ENCODE measurements at places on chromosomes 2 and 18. TPM values are rescaled to one million over a fixed set of nuclear protein-coding genes. Genes with fewer than 3 reads are reported as not detected.

Gene OBSL1
- total RNA-seq = 38.8 TPM

Gene GDF7
- not detected for total RNA-seq

Gene ANKRD30BL
- total RNA-seq = not detected

Gene RESP18
- total RNA-seq = not detected

Gene ATP8B1
- total RNA-seq = 14.4 TPM

Gene HTR2B
- total RNA-seq = not detected

Gene PKDCC
- 51.1 TPM for total RNA-seq

Gene DPYSL5
- total RNA-seq = 0.63 TPM

- no peak for DNase-seq
Observed at GRCh38 chr2:109591206-109591605, 22.6 kb downstream of the SEPTIN10 start.

DNA sequence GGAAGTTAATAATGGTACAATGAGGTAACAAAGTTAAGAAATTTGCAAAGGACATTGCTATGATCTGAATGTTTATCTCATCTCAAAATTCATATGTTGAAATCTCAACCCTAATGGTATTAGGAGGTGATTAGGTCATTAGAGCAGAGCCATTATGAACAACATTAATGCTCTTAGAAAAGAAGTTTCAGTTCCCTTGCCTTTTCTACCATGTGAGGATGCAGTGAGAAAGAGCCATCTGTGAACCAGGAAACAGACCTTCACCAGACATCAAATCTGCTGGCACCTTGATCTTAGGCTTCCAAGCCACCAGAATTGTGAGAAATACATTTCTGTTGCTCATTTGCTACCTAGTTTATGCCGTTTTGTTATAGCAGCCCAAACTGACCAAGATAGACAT is 757.6 kb downstream of the NR4A2 start:
- DNase-seq = no peak

DNA sequence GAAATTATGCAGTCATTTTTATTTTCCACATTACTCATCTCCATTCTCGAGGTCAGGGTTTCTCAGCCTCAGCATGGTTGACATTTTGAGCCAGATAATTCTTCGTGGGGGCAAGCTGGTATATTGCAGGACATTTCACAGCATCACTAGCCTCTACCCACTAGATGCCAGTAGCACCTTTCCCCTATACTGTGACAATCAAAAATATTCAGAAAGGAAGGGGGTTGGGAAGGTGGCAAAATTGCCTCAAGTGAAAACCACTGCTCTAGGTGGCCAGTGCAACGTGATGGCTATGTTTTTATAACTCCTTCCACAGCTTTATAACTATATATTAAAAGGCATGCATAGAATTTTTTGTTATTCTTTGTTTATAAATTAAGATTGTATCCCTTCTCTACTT is 294.5 kb downstream of the CNTNAP5 start:
- no peak for DNase-seq

GRCh38 chr18:37270038-37270665 is 295.4 kb downstream of the CELF4 start:
- no peak for DNase-seq

GRCh38 chr2:49914281-49914680 is 760.0 kb upstream of the FSHR start:
- DNase-seq = peak; percentile 88

DNA sequence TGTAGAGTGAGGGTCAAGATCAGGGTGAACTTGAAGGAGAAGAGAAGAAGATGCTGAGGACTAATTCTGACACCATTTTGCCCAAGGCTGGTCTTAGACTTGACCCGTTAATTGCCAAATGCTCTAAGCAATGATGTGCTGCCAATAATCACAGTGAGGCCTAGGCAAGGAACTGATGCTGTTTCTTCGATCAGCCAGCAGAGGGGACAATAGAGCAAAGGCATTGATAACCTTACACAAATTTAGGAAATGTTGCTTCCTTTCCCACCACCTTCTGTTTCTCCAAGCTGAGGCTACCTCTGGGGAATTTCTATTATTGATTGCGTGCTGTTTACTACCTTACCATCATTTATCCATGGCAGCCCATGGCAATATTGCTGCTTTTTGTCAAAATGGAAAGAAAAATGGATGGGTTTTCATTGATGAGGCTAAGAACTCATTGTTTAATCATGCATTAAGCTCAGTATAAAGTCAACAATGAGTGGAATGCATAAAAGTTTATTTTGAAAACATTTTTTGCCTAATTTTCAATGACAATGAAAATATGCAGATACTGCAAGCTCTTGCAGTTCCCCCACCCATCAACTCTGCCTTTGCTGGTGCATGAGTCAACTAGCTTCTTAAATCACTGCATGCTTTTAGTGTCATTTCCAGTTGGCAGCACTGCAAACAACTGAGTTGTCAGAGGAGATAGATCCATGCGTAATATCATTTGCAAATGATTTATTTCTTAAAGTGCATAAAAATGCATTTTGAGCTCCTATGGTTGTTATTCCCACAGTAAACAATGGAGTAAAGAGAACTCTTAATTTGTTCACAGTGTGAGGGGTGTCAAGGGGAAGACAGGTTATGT is 116.4 kb upstream of the NYAP2 start:
- DNase-seq = no peak

GRCh38 chr2:217672472-217672871 is 330.3 kb downstream of the TNS1 start:
- DNase-seq = no peak

- no peak for DNase-seq
Observed at GRCh38 chr2:230714136-230714480, 1.5 kb downstream of the CAB39 start.

GRCh38 chr18:66971960-66972359 is 368.1 kb upstream of the CDH19 start:
- DNase-seq = no peak

DNA sequence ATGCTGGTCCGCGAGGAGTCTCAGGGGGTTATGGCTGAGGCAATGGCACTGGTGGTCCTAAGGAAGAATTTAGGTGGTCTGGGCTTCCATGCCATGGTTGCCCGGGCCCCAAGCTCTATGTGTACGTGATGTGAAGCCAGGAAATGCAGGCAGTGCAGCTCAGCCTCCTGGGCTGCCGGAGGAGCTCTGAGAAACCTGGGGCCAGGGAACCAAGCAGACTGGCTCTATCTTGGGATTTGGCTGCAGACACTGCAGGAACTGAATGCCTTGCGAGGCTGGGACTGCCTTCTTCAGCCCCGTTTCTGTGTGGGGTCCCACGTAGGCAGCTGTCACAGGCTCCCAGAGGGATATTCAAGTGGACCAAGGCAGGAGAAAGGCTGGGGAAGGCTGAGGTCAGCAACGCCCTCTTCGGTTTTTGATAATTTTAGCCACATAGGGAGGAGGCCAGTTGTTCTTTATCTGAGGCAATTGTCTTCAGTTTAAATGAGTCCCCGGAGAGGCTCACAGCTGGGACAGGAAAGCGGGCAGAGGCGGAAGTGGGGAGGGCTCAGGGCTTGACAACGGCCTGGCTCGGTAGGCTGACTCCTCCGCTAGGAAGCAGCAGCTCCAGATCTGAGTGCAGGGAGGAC is 77.7 kb downstream of the RHOB start:
- DNase-seq = no peak

DNA sequence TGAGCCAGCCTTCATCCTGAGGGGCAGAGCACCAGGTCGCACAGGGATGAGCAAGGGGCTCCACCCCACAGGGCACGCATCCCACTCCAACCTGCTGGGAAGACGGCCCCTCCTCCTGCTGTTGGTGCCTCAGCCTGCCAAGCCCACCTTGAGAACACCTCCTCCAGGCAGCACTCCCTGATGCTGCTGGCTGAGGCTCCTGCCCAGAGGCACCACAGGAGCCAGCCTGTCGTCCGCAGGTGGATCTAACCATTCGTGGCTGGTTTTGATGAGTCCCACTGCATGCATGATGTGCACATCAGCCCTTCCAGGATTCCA is 58.4 kb downstream of the BIN1 start:
- DNase-seq = no peak

- no peak for DNase-seq
Observed at GRCh38 chr2:45211636-45212035, 202.4 kb upstream of the SIX2 start.

DNA sequence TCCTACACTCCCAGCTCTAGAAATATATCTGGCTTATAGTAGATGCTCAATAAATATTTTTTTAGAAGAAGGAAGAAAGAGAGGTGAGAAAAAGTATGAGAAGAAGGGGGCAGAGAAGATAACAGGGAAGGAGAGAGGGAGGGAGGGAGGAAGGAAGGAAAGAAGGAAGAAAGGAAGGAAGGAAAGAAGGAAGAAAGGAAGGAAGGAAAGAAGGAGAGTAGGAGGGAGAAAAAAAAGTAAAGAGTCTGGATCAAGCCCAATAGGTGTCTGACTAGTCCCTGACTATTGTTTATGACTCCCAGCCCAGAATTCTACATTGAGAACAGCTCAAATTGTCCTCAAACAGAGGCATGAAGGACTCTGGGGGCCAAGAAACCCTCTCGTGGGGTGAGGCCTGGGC is 83.9 kb downstream of the THNSL2 start:
- DNase-seq = no peak

- no peak for DNase-seq
Observed at GRCh38 chr18:10094655-10095054, 180.8 kb downstream of the VAPA start.
